SIG-M5 (cell line): ENCODE measurements at places on chromosomes 13 and 19.

DNA sequence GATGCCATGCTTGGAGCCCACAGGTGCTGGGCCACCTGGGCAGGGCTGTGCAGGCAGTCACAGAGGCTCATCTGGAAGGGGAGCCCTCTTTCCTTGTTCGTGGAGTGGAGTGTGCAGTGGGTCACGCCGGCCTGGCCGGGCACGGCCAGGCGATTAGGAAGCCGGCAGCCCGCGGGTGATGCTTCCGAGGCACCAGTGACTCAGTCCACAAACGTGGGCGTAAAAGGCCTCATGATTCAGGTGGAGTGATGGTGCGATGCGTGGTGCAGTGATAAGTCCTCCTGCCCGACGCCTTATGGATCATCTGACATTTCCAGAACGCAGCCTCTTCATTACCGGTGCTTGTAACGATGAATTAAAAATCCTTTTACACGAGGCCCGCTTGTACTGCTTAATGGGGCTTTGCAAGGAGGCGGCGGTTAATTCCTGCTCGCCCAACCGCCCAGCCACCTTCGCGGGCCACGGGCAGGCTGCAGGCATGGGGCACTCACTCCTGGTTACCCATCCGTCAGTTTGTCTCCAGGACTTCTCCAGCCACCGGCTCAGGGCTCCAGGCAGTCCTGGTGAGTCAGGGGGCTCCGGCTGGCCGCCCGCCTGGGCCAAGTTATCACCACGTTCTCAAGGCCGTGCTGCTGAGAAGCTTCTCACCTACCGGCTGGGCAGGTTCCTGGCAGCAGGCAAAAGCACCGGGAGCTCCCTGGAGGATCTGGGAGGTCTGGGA, 172.4 kb downstream of the KDM4B start:
- DNase-seq = no peak

- no peak for DNase-seq
Measured at GRCh38 chr19:8877854-8878705, 45.9 kb downstream of the MBD3L1 start.

- no peak for DNase-seq
Measured at GRCh38 chr19:8615024-8615423, 4.5 kb upstream of the ADAMTS10 start.

DNA sequence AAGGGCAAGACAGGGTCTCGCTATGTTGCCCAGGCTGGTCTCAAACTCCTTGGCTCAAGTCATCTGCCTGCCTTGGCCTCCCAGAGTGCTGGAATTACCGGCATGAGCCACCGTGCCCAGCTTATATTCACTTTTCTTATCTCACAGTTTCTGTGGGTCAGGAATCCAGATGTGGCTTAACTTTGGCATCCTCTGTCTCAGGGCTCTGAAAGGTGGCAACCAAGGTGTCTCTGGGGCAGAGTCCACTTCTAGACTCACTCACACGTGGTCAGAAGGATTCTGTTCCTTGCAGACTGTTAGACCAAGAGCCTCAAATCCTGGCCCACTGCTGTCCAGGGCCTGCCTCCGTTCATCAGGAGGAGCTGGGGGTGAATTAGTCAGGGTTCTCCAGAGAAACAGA, 7.6 kb upstream of the LMNB2 start:
- no peak for DNase-seq

GRCh38 chr13:51799261-51799660, 4.7 kb downstream of the DHRS12 start:
- no peak for DNase-seq

DNA sequence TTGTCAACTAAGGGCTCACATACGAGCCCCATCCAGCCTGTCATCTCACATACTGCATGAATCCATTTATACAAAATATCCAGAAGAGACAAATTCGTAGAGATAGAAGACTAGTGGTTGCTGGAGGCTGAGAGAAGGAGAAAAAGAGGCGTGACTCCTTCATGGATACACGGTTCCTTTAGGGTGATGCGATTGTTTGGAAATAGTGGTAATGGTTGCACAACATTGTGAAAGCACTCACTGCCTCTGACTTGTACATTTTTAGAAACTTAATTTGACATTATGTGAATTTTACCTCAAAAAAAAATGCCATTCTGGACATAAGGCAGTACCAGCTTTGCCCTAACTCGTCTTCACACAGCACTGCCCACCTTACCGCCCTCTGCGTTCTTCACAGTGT, 27.3 kb downstream of the IGFL1 start:
- no peak for DNase-seq

DNA sequence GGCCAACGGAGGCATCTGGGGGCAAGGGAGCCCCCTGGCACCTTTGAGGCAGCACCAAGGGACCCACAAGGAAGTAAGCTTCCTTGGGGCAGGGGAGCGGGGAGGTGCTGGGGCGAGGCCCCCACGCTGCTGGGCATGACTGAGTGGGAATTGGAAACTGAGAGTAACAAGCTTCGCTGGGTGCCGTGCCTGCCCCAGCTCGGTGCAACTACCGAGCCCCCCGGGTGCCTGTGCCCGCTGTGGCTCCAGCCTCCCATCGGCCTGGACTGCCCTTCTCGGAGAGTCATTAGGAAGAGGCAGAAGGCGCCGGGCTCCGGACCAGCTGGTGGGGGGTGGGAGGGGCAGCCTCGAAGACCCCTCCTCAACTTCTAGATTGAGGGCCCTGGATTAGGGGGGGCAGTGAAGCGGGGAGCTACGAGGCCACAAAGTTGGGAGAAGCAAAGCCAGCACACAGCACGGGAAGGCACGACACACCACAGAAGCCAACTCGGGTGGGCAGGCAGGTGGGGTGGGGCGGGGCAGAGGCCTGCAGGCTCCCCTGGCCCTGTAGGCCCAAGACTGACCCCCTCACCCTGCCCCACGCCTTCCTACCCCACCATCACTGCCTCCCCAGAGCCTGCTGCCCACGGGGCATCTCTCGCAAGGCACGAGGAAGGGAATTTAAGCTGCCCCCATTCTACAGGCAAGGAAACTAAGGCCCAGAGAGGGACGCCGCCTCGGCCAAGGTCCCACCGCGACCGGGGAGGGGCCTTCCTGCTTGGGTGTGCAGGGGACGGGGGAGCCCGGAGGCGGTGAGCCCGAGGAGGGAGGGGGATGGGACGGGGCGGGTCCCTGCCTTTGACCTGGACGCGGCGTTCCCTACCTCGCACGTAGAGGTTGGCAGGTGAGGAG, 83.2 kb downstream of the PTPRS start:
- no peak for DNase-seq

DNA sequence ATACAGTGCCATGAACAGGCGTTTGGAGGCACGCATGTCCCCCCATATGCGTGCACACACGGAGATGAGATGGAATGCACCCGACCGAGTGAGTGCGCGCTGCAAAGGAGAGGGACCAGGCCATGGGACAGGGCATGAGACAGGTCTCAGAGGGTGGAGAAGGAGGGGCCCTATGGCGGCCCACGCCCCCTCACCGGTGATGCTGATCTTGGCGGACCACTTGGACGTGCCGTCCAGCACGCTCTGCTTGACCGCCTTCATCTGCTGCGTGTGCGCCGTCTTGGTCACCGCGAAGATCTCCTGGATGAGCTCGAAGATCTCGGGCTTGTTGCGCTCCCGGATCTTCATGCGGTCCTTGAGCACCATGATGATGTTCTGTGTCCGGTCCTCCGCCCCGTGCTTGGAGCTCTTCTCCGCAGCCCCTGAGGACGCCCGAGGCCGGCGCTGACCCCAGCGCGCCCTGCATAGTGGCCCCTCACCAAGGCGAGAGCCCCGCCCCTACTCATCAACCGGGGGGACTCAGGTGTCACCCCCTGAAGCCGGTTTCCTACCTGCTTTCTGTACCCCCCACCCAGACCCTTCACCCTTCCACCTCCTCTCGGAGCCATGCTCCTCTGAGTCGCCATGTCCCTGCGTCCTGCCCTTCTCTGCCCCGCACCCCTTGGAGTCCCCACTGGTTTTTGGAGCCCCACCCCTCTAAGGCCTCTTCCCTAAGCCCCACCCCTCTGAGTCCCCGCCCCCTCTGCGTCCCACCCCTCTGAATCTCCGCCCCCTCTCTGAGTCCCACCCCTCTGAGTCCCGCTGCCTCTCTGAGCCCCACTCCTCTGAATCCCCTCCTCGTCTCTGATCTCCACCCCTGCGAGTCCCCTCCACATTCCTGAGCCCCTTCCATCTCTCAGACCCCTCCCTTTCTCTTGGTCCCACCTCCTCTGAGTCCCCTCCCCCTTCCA, 40.8 kb downstream of the UNC13A start:
- DNase-seq = no peak

DNA sequence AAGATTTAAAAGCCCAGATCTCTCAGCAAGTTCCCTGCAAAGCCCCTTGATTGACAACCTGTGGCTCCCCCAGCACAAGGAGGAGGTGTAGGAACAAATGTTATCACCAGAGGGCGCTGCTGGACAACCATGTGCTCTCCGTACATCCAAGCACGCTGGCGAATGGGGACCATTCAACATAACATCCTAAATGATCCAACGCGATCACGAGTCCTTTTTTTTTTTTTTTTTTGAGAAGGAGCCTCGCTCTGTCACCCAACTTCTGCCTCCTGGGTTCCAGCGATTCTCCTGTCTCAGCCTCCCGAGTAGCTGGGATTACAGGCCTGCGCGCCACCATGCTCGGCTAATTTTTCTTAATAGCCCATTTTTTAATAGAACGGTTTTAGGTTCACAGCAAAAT, 52.0 kb downstream of the NWD1 start:
- no peak for DNase-seq

DNA sequence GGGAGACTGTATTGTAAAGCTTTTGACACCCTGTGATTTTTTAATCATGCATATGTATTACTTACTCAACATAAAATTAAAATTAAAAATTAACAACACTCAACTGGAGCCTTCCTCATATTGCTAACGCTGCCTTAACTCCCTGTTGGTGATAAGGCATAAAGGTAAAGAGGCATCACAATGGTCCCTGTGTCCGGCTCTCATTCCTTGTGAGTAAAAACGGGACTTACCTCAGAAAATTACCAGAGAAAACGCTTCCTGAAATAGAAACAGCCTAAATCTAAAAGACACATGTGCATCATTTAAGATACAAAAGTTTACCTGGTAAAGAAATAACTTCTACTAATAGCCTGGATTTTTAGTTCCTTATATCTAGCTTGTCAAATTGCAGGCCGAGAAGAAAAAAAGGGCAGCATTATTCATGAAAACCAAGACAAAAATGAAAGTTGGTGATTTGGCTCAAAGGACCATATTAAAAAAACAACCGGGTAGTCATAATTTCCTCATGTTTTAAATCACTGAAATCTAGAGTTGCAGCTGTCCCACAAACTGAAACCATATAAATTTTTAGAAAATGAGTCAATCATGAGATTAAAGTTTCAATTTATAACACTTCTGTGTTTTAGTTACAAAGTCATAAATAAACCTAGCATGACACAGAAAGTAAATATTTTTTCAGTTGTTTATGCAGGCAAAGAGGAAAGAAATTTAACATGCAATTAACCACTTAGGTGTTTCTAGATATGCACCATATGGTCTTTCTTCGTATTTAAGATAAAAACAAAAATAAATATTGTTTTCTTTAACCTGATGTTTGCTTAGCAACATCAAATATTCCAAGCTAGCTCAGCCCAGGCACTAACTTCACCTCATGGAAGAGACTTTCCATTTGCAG, 94.7 kb downstream of the MIPEP start:
- no peak for DNase-seq
